ENCODE measurements at places on chromosomes 7 and 10.

GRCh38 chr10:97169063-97169462 is 16.7 kb downstream of the SLIT1 start:
- no peak for DNase-seq

DNA sequence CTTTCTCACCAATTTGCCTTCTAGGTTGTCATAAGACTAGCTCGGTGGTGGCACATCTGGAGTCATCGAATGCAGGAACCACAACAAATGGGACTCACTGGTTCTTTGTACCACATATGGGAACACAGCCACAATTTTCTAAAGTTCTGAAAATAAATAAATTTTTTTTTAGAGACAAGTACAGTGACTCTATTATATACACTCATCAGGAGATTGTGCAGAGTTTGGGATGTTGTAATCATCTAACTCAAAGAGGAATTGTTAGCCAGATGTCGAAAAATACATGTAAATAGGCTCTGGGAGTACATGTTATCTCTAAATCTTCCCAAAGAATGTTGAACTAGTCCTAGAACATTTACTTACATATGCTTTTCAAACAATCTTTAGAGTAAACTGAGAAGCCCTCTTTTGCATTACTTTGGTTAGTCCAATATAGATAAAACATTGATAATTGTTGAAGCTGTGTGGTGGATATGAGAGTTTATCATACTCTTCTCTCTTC is 19.6 kb upstream of the SEPTIN7 start:
- no peak for DNase-seq

GRCh38 chr10:13706604-13707003 is 119.8 kb downstream of the PRPF18 start:
- no peak for DNase-seq

DNA sequence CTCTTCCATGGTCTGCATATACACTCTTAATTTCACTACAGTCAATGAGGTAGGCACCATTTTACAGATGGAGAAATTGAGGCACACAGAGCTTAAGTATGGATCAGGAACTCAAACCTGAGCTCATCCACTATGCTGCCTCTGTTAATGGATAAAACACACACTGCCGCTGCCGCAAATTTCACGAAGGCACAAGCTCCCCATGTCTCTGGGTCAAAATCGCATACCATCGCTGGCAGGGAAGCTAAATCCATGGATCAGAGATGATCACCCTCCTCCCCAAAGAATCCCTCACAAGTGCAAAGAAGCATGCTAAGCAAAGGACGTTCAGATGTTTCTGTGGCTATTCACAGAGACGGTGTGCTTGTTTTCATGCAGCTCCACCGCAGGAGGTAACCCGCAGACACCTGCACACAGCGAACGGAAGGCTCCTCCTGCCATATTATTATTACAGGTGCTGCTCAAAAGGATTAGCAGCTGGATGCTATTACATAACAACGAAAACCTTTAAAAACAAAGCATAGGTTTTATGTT is 109.3 kb downstream of the UBE2H start:
- DNase-seq, result no peak

GRCh38 chr10:42937649-42938180 is 139.2 kb upstream of the RET start:
- DNase-seq, result no peak
